ENCODE measurements at places on chromosomes 4 and X.

- DNase-seq: no peak
Measured at GRCh38 chr4:53556651-53557050, 34.6 kb downstream of the LNX1 start.

DNA sequence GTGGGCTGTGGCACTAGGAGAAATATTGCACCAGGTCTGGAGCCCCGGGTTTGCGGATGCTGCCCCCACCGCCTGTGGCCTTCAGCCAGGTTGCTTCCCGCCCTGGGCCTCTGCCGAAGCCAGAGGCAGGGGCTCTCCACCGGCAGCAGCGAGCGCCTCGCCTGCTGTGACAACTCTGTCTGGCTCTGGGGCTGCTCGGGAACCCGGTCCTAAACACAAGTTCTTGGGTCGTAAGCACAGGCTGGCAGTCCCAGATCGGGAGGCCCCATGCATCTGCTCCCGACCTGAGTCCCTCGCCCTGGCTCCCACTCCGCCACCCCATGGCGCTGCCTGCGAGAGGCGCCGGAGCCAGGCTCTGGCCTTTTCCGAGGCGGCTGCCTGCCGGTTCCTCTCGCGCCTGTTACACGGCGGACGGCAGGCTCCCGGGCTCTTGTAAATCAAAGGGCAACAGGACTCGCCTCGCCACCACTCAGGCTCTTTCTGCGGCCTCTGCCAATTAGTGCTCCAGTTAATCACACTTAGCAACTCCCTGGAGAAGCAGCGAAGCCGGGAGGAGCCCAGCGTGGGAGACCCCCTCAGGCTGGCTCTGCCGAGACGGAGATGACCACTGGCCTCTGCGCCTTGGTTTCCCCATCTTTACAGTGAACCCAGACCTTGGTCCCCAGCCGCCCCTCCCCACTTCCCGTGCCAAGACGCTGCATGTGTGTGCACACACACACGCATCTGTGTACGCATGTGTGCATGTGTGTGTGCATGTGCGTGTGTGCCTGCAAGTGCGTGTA, 109.2 kb downstream of the DCTD start:
- no peak for DNase-seq

GRCh38 chr4:74758551-74759145, 35.7 kb downstream of the BTC start:
- DNase-seq: no peak

GRCh38 chr4:101953949-101954348, 163.4 kb downstream of the BANK1 start:
- DNase-seq: no peak

- no peak for DNase-seq
Measured at GRCh38 chr4:127586922-127587571, 45.7 kb upstream of the INTU start.

DNA sequence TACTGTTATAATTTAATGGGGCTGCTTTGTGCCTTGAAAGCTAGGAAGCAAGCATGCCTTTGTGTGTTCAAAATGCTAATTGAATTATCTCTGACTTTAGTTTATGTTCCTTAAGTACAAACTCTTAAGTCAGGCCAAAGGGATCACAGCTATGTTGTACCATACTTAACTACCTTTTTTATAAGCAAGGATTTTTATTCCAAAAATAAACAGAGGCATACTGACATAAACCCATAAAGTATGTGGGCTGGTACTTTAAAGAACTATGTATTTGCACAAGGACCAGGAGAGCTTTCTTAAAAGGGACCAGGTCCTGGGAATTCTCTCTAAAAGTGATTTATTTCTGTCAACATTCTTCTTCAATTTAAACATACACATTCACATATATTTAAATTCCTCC, 57.8 kb upstream of the HCCS start:
- DNase-seq: no peak

DNA sequence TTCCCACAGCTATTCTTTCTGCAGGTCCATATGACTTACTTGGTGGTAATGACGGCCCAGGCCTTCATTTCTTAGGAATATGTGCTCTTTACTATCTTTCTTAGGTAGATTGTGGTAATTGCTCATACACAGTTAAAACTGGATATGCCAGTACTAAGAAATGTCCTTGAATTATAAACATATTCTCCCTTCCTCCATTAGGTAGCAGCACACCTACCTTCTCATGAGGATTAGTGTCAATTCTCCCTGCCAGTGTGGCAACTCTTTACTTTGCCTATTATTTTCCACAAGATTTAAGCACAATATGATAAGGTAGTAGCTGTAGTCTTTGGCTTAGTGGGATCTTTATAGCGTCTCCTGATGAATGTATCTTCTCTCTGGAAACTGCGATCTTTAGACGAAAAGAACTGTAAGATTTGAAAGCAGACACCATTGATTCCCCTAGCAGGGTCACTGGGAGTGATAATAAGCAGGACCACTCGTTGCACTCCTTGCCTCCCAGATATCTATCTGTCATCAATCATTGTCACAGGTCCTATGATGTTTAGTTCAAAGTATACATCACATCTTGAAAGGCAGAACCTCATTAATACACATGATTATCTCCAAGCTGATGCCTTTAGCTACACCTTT, 1240.7 kb downstream of the C4orf33 start:
- DNase-seq: no peak

DNA sequence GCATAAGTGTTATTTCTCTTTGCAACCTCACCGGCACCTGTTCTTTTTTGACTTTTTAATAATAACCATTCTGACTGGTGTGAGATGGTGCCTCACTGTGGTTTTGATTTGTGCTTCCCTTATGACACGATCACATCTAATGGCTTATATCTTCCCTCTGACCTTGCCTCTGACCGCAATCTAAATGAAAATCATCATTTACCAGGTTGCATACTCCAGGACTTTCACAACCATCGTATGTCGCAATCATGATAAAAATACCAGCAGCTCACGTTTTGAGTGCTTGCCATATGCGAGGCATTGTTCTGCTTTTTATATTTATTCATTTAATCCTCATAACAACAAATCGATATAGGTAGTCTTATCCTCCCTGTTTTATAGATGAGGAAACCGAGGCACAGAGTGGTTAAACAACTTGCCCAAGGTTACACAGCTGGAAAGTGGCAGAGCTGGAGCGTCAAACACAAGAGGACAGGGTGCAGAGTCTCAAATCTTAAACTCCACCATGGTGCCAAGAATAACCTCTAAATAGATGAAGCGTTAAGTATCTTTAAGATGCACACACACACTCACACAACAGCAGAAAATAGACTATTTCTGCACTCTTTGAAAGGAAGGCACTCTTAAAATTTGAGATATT, 102.2 kb downstream of the SEL1L3 start:
- DNase-seq: no peak

DNA sequence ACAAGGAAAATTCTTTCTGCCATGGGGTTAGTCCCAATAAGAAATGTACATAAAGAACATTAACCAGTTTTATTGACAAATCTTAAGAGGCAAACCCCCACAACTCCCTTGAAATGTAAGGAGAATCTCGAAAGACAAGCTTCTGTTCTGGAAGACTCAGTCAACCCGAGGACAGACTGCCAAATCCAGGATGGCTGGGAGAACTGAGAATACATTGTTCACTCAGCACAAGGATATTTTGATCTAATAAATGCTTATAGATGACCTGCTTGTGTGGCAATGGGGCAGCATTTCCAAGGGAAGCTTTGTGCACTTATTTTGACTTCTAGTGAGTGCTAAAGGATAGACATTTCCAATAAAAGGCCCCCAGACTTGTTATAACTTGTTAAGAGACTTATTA, 280.4 kb downstream of the DHX15 start:
- DNase-seq: no peak

DNA sequence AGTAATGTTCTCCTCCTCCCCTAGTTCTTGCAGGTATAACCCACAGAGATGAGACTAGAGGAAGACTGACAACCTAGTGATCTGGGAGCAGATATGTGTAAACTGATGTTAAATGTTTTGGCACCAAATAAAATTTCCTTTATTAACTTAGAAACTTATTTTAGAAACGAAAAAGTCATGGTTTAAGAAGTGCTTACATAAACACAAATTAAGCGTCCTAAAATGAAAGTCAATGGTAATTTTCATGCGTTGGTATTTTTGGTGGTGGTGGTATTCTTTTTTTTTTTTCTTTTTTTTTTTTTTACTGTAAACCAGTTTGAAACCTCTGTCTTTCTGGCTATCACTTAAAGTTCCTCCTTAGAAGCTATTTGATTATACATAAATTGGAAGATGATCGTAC, 1438.1 kb upstream of the TENM3 start:
- DNase-seq: no peak

DNA sequence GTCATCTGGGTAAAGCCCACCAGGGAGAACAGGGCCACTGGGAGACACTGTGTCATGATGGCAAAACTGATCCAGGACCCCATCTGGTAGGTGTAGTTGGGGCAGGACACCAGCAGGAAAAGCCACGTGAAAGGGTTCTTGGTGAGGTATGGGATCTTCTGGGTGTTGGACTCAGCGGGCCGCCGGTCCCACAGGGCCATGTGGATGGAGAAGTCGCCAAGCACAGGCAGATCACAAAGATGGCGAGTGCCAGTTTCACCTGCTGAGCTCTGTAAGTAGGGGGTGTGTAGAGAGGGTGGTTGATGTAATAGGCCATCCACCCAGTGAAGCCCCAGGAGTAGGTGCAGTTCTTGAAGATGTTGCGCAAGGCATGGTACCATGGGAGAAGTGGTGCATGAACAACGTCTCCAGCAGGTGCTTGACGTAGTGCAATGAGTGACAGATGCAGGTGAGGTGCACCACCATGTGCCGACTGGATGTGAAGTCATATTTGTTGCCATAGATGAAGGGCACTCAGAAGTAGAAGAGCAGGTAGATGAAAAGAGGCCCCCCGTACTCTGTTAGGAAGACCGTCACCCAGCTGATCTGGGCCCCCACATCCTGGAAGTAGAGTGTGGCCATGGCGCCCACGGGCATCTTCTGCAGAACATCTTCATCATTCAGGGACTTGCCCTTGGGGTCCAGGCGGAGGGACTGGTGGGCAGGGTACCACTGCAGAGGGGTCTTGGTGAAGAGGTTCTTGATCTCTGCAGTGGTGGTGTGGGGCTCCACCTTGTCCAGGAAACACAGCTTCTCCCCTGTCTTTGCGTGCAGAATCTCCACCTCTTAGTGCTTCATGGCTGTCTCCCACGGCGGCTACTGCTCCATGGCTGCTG, 249.3 kb downstream of the ANKRD50 start:
- DNase-seq: no peak

DNA sequence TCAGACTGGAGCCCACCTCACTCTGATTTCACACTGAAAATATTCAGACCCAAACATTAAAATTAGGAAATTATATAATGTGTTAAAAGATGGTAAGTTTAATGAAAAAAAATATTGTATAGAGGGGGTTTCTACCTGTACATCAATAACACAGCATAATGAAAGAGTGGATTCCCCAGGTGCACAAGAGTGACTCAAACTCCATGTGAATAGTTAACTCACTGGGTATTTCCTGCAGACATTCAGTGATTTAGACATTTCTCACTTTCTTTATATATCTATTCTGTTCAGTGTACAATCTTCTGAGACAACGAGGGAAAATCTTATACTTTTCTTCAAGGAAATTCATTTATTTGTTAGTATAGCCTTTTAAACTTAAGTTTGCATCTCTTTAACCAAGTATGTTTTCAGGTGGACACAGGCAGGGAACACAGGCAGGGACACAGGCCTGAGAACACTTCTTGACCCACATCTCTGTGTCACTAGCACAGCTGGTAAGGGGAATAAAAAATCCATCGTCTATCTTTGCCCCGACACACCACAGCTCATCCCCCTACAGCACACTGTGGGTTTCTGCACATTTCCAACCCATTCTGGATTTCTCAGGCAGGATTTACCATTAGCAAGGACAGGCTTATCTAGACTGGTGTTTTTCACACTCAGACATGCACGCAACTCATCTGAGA, 525.5 kb upstream of the BOD1L1 start:
- no peak for DNase-seq

DNA sequence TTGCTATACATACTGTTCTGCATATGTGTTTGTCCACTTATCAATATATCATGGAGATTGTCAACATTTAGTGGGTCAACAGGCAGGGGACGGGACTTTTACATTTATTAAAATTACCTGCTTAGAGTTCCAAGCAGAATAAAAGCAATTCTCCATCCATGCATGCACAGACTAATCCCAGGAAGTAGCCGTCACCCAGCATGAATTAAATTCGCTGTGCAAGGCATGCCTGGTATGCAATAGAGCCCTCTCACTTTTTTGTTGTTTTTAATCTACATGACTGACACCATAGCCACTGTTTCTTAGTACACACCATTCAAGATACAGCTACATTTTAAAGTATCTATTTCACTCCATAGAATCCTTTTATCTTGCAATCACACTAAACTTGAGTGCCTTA, 108.9 kb downstream of the USP46 start:
- no peak for DNase-seq

- no peak for DNase-seq
Measured at GRCh38 chrX:72306851-72307645, 1.3 kb upstream of the CITED1 start.

- DNase-seq: no peak
Measured at GRCh38 chr4:88204882-88205281, 46.4 kb upstream of the ABCG2 start.

- no peak for DNase-seq
Measured at GRCh38 chr4:83618991-83619645, 83.2 kb downstream of the GPAT3 start.

GRCh38 chrX:48025561-48025960, 18.8 kb downstream of the SPACA5 start:
- DNase-seq: no peak

DNA sequence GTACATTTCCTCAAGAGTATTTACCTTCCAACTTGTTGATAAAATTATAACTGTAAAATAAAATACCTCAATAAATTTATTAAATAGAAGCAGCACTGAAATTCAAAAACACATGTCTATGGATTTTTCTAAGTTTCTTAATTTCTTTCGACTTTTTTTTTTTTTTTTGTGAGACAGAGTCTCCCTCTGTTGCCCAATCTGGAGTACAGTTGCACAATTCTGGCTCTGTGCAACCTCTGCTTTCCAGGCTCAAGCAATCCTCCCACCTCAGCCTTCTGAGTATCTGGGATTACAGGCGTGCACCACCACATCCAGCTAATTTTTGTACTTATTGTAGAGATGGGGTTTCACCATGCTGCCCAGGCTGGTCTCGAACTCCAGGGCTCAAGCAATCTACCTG, 79.8 kb downstream of the IQCM start:
- no peak for DNase-seq

GRCh38 chrX:110182362-110182761, 135.5 kb downstream of the AMMECR1 start:
- DNase-seq: no peak

- DNase-seq: no peak
Measured at GRCh38 chr4:108170631-108171338, 2.1 kb upstream of the LEF1 start.

DNA sequence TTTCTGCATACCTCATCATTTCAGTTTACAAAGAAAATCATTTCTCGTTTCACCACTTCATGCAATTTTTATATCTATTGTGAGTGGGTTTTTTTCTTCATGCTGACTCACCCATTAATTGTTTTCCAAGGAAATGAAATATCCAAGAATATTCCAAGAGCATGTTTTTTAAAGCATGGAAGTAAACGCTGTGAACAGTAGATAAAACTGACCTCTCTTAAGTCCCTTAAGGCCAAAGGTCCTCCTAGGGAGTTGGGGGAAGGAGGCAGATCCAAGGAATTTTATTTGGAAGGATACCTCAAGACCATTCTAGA, 2.6 kb upstream of the APBB2 start:
- no peak for DNase-seq

All from NCI-H1436 treated with DMSO at 0.1 percent for 48 hours (cell line).